ENCODE measurements at places on chromosomes 5 and 9.

GRCh38 chr5:5473226-5473625 is 50.7 kb downstream of the ICE1 start:
- DNase-seq = no peak

GRCh38 chr9:121277518-121278295 is 9.7 kb downstream of the GSN start:
- no peak for DNase-seq

DNA sequence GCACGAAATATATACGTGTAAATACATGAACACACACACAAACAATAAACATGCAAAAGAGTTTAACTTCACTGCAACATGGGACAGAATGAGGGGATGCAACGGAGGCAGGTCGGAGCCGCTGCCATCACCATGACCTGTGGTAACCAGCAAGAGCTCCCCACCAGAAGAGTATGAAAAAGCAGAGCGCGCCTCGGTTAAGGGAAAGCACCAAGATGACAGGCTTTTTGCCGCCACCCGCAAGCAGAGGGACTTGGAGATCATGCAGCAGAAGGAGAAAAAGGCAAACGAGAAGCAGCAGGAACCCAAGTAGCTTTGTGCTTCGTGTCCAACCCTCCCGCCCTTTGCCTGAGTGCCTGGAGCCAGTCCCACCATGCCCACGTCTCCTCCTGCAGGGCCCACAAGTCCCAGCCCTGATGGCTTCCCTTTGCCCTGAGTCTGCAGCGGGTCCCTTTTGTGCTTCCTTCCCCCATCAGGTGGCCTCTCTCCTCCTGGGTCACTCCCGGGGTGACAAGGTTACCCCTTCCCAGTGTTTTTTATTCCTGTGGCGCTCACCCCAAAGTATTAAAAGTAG is 13.8 kb downstream of the WHRN start:
- no peak for DNase-seq

DNA sequence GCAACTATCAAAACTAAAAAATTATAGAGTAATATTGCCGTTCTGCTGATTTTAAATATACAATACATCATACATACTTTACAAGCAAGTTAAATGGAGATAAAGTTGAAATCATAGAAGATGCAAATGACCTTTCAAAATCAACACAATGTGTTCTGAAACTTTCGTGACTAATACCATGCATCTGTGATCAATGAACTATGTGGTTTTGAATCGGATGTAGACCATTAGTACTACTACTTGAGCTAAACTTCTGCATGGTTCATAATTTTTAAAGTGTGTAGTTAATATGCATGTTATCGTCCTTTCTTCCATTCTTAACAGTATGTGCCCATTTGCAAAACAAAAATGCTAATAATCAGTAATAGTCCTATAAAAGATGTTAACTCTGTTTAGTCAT is 11.3 kb upstream of the PHF2 start:
- DNase-seq = no peak

DNA sequence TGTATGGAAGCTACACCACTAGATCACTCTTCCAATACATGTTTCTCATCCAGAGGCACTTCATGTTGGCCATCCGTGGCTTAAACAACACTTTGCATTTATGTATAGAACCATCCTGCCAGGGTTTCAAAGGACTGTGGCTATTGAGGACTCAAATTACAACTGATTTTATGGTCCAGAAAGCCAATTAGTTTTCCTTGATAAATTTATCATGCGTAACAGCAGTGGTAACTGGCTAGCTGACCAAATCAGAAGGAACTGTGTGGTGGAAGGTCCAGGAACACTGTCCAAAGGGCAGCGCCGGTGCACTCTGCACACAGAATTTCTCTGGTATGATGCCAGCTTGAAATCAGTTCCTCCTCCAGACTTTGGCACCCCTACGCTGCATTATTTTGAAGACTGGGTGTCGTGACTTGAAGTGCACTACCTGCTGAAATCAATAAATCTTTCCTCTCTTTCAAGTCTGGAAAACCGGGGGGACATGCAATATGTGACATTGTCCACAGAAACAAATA is 69.3 kb upstream of the TMEM252 start:
- DNase-seq = no peak
